ENCODE measurements at places on chromosomes 1 and 21.

- DNase-seq: no peak
These were observed 165.3 kb downstream of the GALNT2 start for GRCh38 chr1:230232371-230232771.

GRCh38 chr1:179178950-179179349 is 50.5 kb downstream of the ABL2 start:
- no peak for DNase-seq

DNA sequence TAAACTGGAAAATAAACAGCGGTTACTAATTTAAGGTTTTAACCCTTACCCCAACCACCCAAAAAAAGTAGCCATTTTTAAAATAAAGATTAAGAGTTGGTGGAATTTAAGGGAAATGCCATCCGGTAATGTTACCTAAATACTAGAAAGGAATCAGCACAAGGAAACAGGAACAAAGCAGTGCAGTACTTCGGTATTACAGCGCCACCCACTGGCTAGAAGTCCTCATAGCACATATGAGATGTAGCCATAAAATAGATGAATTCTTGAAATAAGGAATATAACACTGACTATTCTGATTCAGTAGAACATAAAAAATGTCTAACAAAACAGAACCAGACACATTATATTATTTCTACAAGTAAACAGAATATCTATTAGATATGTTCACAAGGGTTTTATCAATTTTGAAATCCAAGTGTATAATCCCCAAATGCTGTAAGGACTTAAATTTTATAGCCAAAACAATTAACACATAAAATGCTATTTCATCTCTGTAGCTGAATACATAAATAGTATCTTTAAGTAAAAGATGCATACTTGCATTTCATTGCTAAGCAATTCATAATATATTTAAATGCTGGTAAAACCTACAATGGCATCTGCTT is 58.8 kb downstream of the FRRS1 start:
- peak; percentile 65 for DNase-seq

GRCh38 chr1:211267204-211267857 is 8.2 kb downstream of the RCOR3 start:
- DNase-seq: no peak

DNA sequence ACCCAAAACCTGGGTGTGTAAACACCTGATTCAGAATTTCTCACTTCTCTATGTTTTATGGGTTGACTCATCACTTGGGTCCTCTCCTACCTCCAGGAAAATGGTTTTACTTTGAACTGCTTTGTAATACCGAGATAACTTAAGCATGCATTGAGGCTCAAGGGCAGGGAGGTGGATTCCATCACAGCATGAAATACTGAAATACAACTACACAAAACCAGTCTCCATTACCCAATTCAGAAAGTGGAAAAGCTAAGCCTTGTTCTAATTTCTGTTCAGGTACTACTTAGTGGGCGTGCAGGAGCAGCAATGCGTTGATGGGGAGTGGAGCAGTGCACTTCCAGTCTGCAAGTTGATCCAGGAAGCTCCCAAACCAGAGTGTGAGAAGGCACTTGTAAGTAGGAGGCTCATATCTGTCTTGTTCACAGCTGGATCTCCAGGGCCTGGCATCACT is 6.1 kb upstream of the C4BPA start:
- DNase-seq: no peak

- DNase-seq: no peak
These were observed 53.9 kb upstream of the SAMD13 start for GRCh38 chr1:84247425-84248220.

DNA sequence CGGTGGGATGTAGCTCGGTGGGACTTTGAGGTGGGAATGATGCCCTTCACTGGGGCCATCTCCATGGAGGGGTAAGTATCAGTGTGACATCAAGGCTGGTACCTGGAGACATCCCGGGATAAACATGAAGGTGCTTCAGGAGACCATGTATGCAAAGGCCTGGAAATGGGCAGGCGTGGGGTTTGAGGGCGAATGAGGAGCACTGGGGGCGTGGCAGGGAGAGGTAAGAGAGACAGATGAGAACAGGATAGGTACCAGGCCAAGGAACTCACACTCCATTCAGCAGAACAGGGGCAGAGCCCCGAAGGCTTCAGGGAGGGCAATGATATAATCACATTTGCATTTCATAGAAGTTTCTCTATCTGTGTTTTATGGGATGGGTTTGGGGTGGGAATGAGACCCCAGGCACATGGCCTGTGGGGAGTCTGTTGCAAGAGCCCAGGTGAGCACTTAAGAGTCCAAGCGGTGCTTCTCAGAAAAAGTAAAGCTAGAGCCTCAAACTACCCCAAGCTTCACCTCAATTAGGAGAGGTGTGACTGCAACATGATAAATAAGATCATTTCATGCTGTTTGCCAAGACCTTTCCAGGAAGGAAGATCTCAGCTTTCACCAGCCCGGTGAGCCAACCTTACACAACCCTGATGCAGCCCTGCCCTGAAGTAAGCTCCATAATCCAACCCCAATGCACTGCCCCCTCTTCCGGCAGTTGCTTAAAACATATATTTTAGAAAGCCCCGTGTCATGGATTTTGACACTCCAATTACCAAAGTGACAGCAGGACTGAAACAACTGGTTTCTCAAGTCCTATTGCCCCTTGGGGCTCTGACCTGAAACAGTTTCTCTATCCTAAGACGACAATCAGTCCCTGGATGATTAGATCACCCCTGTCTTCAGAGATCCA is 7.4 kb downstream of the S100A9 start:
- no peak for DNase-seq

DNA sequence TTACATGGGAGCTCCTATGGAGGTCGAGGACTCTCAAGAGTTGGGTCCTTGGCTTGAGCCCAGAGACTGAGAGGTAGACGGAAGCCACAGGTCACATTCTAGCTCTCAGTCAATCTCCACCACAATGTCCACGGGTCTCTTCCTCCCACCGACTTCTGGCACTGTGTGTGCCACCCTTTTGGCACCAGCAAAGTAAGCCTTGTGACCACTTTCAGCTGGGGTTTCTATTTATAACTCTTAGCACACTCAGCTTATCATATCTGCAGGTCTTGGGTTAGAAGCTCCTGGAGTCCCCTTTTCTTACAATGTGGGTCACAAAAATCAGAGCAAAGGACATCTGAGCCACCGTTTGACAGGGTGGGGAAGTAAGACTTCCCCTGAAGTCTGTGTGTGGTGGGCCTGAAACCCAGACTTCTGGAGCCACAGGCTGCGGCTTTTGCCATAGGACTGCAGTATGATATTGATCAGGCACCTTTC is 28.3 kb downstream of the NCMAP start:
- DNase-seq: no peak

GRCh38 chr1:165055581-165055980 is 300.9 kb downstream of the LMX1A start:
- DNase-seq: no peak
